Fibroblast of pulmonary artery (primary cell): ENCODE measurements at places on chromosomes 2 and 18.

- DNase-seq = peak; percentile 69
These were observed 39.2 kb downstream of the BIN1 start for GRCh38 chr2:127067620-127068350.

DNA sequence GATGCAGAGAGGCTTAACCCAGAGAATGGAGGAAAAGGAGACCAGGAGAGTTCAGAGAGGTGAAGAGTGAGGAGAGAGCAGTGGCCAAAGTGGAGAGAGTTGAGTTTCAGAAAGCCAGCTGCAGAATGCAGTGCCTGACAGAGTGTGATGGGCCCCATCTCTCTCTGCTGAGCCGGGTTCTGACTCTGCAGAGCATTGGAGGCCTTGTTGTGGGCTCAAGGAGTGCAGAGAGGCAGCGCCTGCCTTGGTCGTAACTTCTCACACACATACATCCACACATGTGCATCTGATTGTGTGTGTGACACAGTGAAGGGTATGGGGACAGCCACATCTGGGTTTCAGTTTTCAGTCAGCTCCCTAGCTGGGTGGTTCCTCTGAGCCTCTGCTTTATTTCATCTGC lies 58.8 kb downstream of the AGAP1 start:
- DNase-seq = no peak

GRCh38 chr18:77131652-77132368 lies 773 bp downstream of the MBP start:
- DNase-seq = peak; percentile 33

- DNase-seq = no peak
These were observed 306.5 kb upstream of the ZNF521 start for GRCh38 chr18:25658476-25658875.

- DNase-seq = no peak
These were observed 362.8 kb upstream of the SLC14A2 start for GRCh38 chr18:45252474-45252873.

- DNase-seq = no peak
These were observed 480.8 kb upstream of the KLHL29 start for GRCh38 chr2:22904126-22904684.

GRCh38 chr2:101195871-101196661 lies 44.9 kb upstream of the TBC1D8 start:
- DNase-seq = no peak

GRCh38 chr2:136319237-136319636 lies 201.3 kb upstream of the CXCR4 start:
- DNase-seq = no peak

DNA sequence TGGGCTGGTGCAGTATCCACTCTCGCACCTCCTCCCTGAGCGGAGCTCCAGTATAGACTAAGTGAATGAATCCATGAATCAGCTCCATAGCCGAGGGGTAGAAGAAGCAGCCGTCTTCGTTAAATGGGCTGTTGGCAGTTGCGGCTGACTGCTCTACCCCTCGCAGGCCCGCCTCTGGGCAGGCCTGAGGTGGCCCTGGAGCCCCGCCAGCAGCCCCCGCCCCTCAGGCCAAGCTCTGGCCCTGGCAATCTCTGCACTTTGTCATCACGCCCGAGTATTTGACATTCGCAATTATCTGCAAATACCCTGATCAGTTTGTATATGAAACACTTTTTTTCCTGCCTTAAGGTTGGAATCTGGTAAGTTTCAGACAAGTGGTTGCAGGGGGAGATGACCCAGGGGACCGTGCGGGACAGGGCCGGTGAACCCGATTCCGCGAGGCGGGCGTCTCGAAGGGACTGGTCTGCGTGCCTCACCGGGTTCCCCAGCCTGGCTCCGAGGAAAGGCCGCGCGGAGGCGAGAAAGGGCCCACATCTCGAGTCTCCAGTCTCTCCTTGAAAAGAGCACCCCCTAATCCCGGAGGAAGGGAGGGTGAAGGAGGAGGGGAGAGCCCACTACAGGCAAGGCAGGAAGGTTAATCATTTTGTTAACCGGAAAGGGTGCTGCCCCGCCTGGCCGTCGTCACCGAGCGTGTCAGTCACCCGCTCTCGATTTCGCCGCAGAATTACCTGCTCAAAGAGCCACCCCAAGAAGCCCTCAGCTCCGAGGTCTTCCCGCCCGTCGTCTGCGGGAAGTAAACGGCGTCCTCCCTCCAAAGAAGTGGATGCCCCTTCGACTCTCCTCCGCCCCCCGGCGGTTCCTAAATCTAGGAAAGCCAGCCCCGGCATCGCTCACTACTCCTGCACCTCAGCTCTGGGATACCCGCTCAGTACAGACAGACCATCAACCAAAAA lies 11.1 kb upstream of the SATB2 start:
- DNase-seq = no peak

- DNase-seq = no peak
These were observed 208.7 kb downstream of the CYP26B1 start for GRCh38 chr2:71938659-71939587.

GRCh38 chr2:52698408-52698807 lies 1069.2 kb upstream of the CHAC2 start:
- DNase-seq = peak; percentile 1

DNA sequence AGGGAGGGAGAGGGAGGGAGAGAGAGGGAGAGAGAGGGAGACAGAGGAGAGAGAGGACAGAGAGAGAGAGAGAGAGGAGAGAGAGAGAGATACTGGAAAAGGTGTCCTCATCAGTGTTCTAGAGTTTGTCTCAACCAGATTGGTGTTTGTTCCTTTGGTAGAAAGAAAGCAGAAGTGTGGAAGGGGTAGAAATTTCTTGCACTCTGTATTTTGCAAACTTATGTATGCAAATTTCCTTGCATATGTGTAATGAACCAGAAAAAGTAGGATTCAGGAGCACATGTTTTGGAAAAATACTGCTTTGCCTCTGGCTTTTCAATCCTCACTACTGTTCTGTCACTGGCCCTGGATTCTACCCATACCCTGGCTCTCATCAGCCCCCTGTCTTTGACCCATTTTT lies 1.1 kb upstream of the SP140 start:
- no peak for DNase-seq

GRCh38 chr2:25955036-25955435 lies 27.3 kb downstream of the KIF3C start:
- DNase-seq = no peak

DNA sequence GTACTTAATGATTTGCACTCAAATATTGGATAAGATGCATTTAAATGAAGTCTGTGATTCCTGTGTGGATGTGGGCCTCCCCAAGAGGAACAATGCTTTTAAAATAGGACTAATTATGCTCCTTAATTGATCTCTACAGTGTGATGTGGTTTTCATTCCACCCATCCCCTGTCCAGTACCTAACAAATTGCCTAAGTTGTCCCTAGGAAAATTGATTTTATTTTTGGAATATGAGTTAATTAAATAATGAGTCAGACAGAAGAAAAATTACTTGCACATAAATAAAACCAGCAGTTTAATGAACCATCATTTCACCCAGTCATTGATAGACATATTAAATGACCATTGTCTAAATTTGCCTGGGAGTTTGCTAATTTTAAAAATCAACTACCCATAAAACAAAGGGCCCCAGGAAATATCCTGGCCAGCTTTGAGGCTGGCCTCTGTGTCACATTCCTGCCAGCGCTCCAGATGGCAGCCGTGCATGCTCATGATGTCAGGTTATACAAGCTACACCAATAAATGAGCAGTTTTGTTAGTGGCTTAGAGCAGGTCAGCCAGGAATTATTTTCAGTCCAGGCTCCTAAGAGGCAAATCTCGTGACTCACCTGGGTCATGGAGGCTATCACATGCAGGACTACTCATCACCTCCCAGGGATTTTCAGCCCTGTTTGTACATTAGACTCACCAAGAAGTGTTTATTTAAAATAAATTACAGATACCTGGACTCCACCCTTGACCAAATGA lies 31.9 kb downstream of the ABHD3 start:
- no peak for DNase-seq

DNA sequence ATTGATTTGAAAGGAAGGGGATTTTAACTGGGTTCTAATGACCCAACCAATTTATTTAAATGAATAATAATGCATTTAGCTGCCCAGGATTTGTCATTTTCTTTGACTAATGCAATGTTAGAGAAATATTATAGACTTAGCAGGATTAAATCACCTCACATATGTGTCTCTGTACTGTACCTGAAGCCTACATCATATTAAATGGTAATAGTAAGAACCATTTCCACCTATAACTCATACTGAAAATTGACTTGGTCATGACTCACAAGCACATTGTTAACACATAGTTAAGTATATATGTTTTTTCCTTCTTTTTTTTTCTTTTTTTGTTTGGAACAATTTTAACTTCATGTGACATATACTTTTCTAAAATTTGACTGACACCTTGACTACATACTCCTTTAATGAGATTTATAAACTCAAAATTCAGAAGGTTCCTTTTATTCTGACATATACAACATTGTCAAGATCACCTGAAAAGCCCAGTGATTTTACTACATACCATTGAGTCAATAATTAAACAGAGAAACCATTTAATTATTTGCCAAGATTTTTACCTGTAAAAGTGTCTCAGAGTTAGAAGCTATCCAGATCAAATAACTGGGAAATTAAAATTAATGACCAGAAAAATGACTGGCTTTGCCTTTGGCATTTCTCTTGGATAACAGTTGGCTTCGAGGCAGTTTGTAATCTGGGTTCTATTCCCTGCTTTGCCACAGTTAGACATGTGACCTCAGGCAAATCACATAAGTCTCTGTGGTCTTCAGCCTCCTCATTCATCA lies 58.8 kb upstream of the CDC42EP3 start:
- DNase-seq = no peak

GRCh38 chr18:64747803-64748202 lies 598.9 kb upstream of the LINC00305 start:
- no peak for DNase-seq

- no peak for DNase-seq
These were observed 65.2 kb upstream of the SNTG2 start for GRCh38 chr2:885230-886071.

DNA sequence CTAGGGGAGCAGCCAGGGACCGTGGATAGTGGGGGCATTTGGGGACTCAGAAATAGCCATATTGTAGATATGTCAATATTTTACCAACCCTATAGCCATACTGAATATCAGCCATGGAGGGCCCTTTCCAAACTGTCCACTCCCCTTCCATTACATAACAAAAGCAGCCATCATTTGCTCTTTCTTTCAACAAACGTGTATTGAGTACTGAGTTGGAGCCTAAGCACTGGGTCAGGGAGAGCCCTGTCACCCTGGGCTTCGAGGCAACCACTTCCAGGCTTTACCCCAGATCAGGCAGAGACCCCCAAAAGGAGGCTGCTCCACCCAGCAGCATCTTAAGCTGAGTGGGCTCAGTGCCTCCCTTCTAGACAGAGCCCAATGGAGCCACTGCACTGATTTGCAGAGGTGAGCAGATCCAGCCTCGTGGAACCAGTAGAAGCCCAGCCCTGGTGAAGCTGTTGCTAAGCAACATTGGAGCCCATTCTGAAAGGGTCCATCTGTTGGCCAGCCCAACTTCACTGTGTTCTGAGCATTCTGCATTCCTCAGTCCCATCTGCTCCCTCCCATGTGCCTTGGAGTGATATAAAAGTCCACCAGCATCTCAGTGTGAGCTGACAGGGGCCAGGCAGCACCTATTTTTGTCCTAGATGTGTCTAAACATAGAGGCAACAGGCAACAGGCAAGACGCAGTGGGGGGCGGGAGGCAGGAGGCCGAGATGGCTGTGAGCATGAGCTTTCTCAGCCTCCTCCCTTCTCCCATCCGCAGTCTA lies 112.1 kb downstream of the PLB1 start:
- DNase-seq = no peak

GRCh38 chr2:201363857-201364560 lies 6.9 kb upstream of the FLACC1 start:
- peak; percentile 73 for DNase-seq

GRCh38 chr2:97698530-97698929 lies 14.8 kb upstream of the ZAP70 start:
- DNase-seq = no peak

DNA sequence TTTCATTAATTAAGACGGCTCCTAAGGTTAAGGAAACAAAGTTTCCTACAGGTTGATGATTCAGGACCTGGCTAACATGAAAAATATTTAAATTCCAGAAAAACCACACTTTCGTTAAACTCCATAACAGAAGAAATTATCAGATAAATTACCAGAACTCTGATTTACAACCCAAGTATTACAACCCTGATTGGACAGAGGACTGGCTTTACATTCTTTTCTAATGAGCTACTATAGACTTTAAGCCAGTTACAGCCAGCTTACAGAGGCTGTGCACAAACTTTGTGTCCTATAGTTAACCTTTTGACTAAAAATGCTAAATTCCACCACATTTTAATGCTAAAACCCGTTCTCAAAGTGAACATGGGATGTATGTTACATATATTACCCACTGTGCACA lies 458.6 kb downstream of the KCNJ3 start:
- no peak for DNase-seq

DNA sequence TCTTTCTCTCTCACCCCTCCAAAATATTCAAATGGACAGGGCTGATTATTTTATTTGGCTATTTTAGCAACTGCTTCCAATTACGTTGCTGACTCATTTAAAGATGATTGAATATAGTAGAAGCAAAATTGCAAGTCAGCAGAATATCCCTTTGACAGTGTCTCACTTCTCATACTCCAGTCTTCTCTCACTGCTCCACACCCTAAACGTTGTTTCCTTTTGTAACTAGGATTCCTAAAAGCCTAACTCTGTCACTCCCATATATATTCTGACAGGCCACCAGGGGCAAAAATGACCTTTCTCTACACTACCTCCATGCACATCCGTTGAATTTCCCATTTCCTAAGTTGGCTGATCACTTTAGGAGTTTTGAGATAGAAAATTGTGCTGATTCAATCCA lies 351.1 kb downstream of the RND3 start:
- no peak for DNase-seq

GRCh38 chr2:201994973-201995638 lies 38.5 kb upstream of the FZD7 start:
- DNase-seq = no peak

DNA sequence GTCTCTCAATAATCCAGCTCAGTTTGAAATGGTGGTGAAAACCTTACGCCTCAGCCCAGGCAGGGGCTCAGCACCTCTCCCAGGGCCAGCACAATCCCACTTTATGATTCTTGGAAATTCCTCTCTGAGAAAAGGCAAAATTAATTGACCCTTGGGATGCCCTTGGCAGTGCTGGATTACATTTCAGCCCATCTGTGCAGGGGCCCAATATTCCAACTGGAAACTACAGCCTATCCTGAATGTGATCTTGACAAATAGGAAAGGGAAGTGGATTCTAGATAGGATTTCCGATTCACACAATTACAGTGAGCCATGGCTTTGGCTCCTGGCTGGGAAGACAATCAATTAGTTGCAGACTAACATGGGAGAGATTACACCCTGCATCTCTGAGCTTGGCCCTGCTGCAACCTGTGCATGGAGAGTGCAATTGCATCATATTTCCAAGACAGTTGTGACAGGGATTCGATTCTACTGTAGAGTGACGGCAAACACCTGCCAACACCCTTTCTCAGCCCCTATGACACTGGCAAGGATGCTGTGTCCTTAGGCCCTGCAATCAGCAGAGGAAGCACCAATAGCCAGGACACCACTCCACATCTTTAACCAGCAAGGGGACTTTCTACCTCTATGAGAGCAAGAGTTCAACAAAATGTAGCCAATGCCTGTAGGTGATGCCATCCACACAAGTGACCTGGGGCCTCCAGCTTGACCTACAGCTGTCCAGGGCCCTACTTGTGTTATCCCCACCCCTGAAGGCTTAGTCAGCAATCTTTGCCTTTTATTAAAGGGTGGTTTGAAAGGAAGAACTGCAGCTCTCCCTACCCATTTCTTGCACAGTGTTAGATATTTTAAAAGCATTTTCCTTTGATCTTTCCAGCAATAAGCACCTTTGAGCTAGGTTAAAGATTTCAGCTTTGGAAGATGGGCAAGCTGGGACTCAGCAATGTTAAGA lies 187.2 kb upstream of the HS6ST1 start:
- DNase-seq = no peak

GRCh38 chr2:43052204-43052943 lies 174.0 kb downstream of the ZFP36L2 start:
- DNase-seq = no peak

GRCh38 chr2:11157296-11157695 lies 2.0 kb downstream of the SLC66A3 start:
- DNase-seq = no peak
